Esophagus muscularis mucosa (tissue), 4 donors: ENCODE measurements at places on chromosomes 2 and 18. TPM values are rescaled to one million over a fixed set of nuclear protein-coding genes. Genes with fewer than 3 reads are reported as not detected.

The LRRTM1 gene
- 0.83 TPM for total RNA-seq

The RTP5 gene
- not detected for total RNA-seq

The ZSWIM2 gene
- not detected for total RNA-seq

The FABP1 gene
- total RNA-seq: not detected

The RNF125 gene
- total RNA-seq: 3.7 TPM

The CTAGE1 gene
- not detected for total RNA-seq

The DNAH6 gene
- total RNA-seq: 0.33 TPM

DNA sequence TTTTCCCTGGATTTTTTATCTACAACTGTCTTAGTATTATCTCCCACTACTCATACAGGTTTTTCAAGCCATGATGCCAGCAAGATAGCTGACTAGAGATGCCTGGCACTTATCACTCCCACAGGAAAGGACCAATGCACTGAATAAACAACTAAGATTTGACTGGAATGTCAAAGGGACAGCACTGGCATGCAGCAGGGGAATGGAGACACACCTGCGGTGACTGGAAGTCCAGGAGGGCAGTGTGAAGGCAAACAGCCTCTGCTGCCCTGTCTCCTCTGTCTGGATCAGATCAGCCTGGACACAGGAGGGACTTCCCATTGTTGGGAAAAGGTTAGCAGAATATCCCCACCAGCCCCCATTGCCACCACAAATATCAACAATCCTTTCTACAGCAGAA lies 85.1 kb downstream of the TMEM237 start:
- no peaks in the 10 kb centered on the region for H3K36me3 ChIP-seq
- no peak for DNase-seq
- no peaks in the 10 kb centered on the region for H3K4me1 ChIP-seq
- H3K4me3 ChIP-seq: no peak overlapping the region
- no peak overlapping the region for H3K27ac ChIP-seq

GRCh38 chr2:129912066-129912820 lies 67.2 kb upstream of the RAB6C start:
- H3K4me3 ChIP-seq: no peak overlapping the region
- H3K36me3 ChIP-seq: no peaks in the 10 kb centered on the region
- H3K27me3 ChIP-seq: no peaks in the 10 kb centered on the region
- peak; percentile 89 for DNase-seq
- H3K27ac ChIP-seq: no peak overlapping the region
